Glutamatergic neuron (in vitro differentiated cells): ENCODE measurements at places on chromosomes 5 and 9. TPM values are rescaled to one million over a fixed set of nuclear protein-coding genes. Genes with fewer than 3 reads are reported as not detected.

- DNase-seq, result no peak
Measured at GRCh38 chr5:26805076-26805475, 233.3 kb downstream of the CDH9 start.

ARL10 gene
- 34.7 TPM for total RNA-seq

GLDC gene
- 42.9 TPM for total RNA-seq

TAF11L5 gene
- 0.83 TPM for total RNA-seq

LCN9 gene
- not detected for total RNA-seq
